Activated naive CD4-positive, alpha-beta T cell treated with anti-CD3 and anti-CD28 coated beads, Interleukin-2, amount 10 ng/mL, durations not matched to agents 7 days and 5 days (primary cell): ENCODE measurements at places on chromosomes 3 and 15.
A peak's percentile ranks its signal among the peaks of the same experiment; 100 is the strongest.

- H3K36me3 ChIP-seq, result no peaks in the 10 kb centered on the region
- H3K4me1 ChIP-seq, result no peaks in the 10 kb centered on the region
- no peak overlapping the region for H3K4me3 ChIP-seq
Observed at GRCh38 chr15:39720621-39721611, 61.7 kb downstream of the FSIP1 start.

GRCh38 chr3:46665763-46666452 is 27.6 kb downstream of the ALS2CL start:
- no peak for DNase-seq
- H3K4me3 ChIP-seq, result no peak overlapping the region
- peaks cover 19% of the 10 kb centered on the region for H3K27me3 ChIP-seq
- H3K36me3 ChIP-seq, result no peaks in the 10 kb centered on the region

- no peaks in the 10 kb centered on the region for H3K36me3 ChIP-seq
- no peak overlapping the region for H3K27ac ChIP-seq
- peaks cover 34% of the 10 kb centered on the region for H3K27me3 ChIP-seq
- H3K4me3 ChIP-seq, result no peak overlapping the region
- no peaks in the 10 kb centered on the region for H3K4me1 ChIP-seq
- no peak for DNase-seq
Observed at GRCh38 chr15:78838489-78838888, 27.2 kb upstream of the ADAMTS7 start.

GRCh38 chr15:23954931-23955330 is 267.8 kb upstream of the NDN start:
- H3K27ac ChIP-seq, result no peak overlapping the region
- no peak for DNase-seq

GRCh38 chr15:33533197-33533596 is 222.4 kb downstream of the RYR3 start:
- no peak overlapping the region for H3K27ac ChIP-seq
- H3K4me3 ChIP-seq, result no peak overlapping the region
- DNase-seq, result no peak
- no peaks in the 10 kb centered on the region for H3K4me1 ChIP-seq
- H3K27me3 ChIP-seq, result peaks cover 5% of the 10 kb centered on the region

DNA sequence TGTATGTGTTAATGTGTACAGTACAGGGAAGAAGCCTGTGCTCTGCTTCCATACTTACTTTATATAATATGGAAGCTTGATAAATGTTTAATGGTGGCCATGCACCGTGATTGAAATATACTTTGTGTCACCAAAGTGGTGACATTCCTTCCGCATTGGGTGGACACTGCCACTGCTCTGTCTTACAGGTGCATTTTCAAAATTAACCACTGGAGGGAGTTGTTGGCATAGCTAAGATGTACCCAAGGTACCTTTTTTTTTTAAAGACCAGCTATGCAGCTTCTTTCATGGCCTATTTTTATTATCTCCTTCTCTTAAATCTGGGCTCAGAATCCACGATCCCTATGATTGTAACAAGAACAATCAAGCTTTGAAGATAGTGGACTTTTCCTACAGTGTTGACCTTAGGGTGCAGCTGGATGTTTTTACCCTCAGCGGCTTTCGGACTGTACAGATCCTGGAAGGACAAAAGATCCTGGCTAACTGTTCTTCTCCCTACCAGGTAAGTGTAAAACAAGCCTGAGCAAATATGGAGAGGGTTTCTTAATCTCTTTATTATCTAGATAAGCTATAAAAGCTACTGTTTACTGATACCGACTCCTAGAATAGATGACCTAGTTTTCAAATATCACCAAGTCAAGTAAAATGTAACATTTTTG is 21.6 kb upstream of the PAK6 start:
- peaks cover 48% of the 10 kb centered on the region for H3K36me3 ChIP-seq
- no peak overlapping the region for H3K27ac ChIP-seq
- H3K4me3 ChIP-seq, result no peak overlapping the region
- no peaks in the 10 kb centered on the region for H3K27me3 ChIP-seq
- DNase-seq, result peak; percentile 54

- H3K4me1 ChIP-seq, result peaks cover 53% of the 10 kb centered on the region
- no peak for DNase-seq
- H3K4me3 ChIP-seq, result no peak overlapping the region
- H3K36me3 ChIP-seq, result peaks cover 3% of the 10 kb centered on the region
- peak overlapping the region; percentile 85 for H3K27ac ChIP-seq
Observed at GRCh38 chr3:196177967-196178366, 33.2 kb downstream of the ZDHHC19 start.

DNA sequence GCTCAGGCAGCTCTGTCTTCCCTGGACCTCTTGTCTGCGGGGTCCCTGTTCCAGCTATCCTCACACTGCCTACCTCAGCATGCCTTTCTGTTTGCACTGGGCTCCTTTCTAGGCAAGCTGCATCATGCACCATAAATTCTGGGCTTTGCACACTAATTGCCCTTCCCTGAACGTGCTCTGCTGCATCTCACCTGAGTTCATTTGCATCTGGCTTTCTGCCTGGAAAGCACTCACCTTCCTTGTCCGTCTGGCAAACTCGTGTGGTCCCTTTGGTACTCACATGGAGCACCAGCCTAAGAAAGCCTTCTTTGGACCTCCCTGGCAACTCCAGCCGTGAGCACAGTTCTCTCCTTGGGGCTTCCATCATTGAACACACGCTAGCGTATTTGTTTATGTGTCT is 365.6 kb downstream of the SV2B start:
- H3K4me1 ChIP-seq, result peaks cover 47% of the 10 kb centered on the region
- H3K27ac ChIP-seq, result no peak overlapping the region
- DNase-seq, result no peak
- H3K36me3 ChIP-seq, result peaks cover 25% of the 10 kb centered on the region
- peaks cover 3% of the 10 kb centered on the region for H3K27me3 ChIP-seq

GRCh38 chr3:184384856-184385422 is 5.1 kb downstream of the CHRD start:
- no peak overlapping the region for H3K4me3 ChIP-seq
- peaks cover 4% of the 10 kb centered on the region for H3K4me1 ChIP-seq
- peaks cover 85% of the 10 kb centered on the region for H3K27me3 ChIP-seq
- no peak for DNase-seq
- H3K36me3 ChIP-seq, result no peaks in the 10 kb centered on the region
- H3K27ac ChIP-seq, result no peak overlapping the region

- H3K36me3 ChIP-seq, result peaks cover 8% of the 10 kb centered on the region
- no peak for DNase-seq
- H3K4me1 ChIP-seq, result peaks cover 46% of the 10 kb centered on the region
- peaks cover 16% of the 10 kb centered on the region for H3K27me3 ChIP-seq
Observed at GRCh38 chr15:64905941-64906340, 5.8 kb upstream of the ANKDD1A start.

GRCh38 chr3:168336276-168336675 is 240.6 kb upstream of the GOLIM4 start:
- no peaks in the 10 kb centered on the region for H3K27me3 ChIP-seq
- no peaks in the 10 kb centered on the region for H3K36me3 ChIP-seq
- no peaks in the 10 kb centered on the region for H3K4me1 ChIP-seq
- H3K4me3 ChIP-seq, result no peak overlapping the region
- DNase-seq, result no peak

- peak overlapping the region; percentile 96 for H3K27ac ChIP-seq
- H3K36me3 ChIP-seq, result peaks cover 14% of the 10 kb centered on the region
- DNase-seq, result no peak
- H3K27me3 ChIP-seq, result no peaks in the 10 kb centered on the region
- peaks cover 67% of the 10 kb centered on the region for H3K4me1 ChIP-seq
Observed at GRCh38 chr3:152205097-152205593, 63.6 kb upstream of the MBNL1 start.

GRCh38 chr3:161187046-161187445 is 34.1 kb upstream of the NMD3 start:
- H3K27ac ChIP-seq, result no peak overlapping the region
- no peak overlapping the region for H3K4me3 ChIP-seq
- no peak for DNase-seq
- H3K4me1 ChIP-seq, result no peaks in the 10 kb centered on the region

GRCh38 chr3:186534113-186534669 is 10.0 kb downstream of the CRYGS start:
- H3K4me3 ChIP-seq, result no peak overlapping the region
- peak overlapping the region; percentile 25 for H3K27ac ChIP-seq
- peak; percentile 42 for DNase-seq
- peaks cover 24% of the 10 kb centered on the region for H3K4me1 ChIP-seq
- H3K27me3 ChIP-seq, result peaks cover 7% of the 10 kb centered on the region
- peaks cover 3% of the 10 kb centered on the region for H3K36me3 ChIP-seq
